Ovary (tissue), 10 donors: ENCODE measurements at places on chromosomes 6 and 20. TPM values are rescaled to one million over a fixed set of nuclear protein-coding genes. Genes with fewer than 3 reads are reported as not detected.

- no peaks in the 10 kb centered on the region for H3K36me3 ChIP-seq
- DNase-seq = no peak
- no peak overlapping the region for H3K27ac ChIP-seq
- H3K4me3 ChIP-seq = no peak overlapping the region
- no peaks in the 10 kb centered on the region for H3K4me1 ChIP-seq
These were observed 84.0 kb upstream of the SLC22A16 start for GRCh38 chr6:110560239-110561007.

DNA sequence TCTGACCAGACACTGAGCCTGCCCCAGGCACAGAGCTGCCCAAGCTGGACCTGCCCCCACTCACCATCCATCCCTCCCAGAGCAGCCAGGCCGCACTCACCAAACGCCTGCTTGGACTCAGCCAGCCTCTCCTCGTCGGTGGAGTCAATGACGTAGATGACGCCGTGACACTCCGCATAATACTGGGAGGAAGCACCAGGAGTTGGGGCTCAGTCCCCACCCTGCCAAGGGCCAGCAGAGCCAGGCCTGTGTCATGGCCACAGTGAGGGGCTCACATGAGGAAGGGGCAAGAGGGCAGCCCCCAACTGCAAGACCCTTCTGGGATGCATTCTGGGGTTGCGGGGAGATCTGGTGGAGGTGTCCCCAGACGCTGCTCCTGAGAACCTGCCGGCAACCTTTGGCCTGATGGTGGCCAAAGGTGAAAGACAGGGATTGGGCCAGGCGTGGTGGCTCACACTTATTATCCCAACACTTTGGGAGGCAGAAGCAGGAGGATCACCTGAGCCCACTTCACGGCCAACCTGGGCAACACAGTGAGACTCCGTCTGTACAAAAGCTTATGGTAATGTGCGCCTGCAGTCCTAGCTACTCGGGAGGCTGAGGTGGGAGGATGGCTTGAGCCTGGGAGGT lies 5.6 kb downstream of the ARFRP1 start:
- H3K4me3 ChIP-seq = no peak overlapping the region
- H3K4me1 ChIP-seq = peaks cover 4% of the 10 kb centered on the region
- H3K27ac ChIP-seq = no peak overlapping the region
- no peaks in the 10 kb centered on the region for H3K27me3 ChIP-seq
- no peaks in the 10 kb centered on the region for H3K36me3 ChIP-seq

Gene CST4
- total RNA-seq = not detected

- H3K4me3 ChIP-seq = no peak overlapping the region
- no peak overlapping the region for H3K27ac ChIP-seq
- DNase-seq = no peak
- H3K27me3 ChIP-seq = no peaks in the 10 kb centered on the region
- H3K36me3 ChIP-seq = no peaks in the 10 kb centered on the region
These were observed 10.7 kb upstream of the LZTS3 start for GRCh38 chr20:3183896-3184612.

- DNase-seq = no peak
- H3K36me3 ChIP-seq = no peaks in the 10 kb centered on the region
- H3K4me1 ChIP-seq = no peaks in the 10 kb centered on the region
- H3K27me3 ChIP-seq = no peaks in the 10 kb centered on the region
- H3K4me3 ChIP-seq = no peak overlapping the region
- no peak overlapping the region for H3K27ac ChIP-seq
These were observed 97.2 kb downstream of the PTPRT start for GRCh38 chr20:43092386-43093088.

DNA sequence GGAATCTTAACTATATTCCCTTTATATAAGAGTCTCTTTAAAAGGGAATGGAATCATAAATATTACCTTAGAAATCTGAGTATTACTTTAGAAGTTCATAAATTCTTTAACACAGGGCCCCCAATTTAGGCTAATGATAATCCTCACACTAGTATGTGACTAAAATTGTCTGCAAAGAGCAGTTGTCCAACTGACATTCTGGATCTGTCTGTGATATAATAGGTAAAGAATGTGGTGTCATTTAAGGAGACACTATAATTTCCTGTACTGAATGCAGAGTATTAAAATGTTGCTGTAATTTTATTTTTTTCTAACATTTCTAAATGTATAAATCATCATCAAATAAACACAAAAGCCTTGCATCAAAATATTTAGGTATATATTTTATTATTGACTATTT lies 128.5 kb upstream of the DST start:
- no peak overlapping the region for H3K4me3 ChIP-seq
- DNase-seq = no peak
- H3K4me1 ChIP-seq = peaks cover 6% of the 10 kb centered on the region
- no peaks in the 10 kb centered on the region for H3K27me3 ChIP-seq
- no peaks in the 10 kb centered on the region for H3K36me3 ChIP-seq

DNA sequence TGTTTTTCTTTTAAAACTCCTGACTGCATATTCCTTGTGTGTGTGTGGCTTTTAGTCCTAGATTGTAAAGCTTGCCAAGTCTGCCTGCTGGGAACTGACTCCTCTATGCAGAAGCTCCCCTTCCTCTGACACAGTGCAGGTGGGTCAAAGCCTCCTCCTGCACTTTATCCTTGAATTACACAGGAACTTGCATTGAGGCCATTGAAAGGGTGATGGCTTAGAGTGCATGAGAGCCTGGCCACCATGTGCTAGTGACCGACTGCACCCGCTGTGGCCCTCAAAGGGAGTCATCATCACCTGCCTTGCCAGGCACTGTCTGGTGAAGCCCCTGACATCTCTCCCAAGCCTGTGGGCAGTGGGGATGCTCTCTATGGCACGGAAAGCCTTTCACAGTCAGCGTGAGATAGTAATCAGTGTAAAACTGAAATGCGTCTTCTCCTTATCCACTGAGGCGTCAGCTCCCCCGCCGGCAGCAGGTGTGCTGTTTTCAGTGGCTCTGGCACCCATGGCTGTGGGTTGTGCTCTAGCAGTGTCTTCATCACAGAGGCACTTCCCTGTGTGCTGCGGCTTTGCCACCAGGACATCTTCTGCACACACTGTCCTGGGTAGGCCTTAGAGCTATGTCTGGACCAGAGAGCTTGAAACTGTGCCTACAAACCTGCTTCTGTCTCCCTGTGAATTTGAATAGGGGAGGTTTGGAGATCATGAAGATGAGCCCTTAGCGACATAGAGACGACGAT lies 87.9 kb downstream of the THBS2 start:
- no peaks in the 10 kb centered on the region for H3K27me3 ChIP-seq
- no peaks in the 10 kb centered on the region for H3K36me3 ChIP-seq
- H3K27ac ChIP-seq = no peak overlapping the region
- peaks cover 16% of the 10 kb centered on the region for H3K4me1 ChIP-seq
- no peak overlapping the region for H3K4me3 ChIP-seq
- DNase-seq = no peak

GRCh38 chr6:115137910-115138309 lies 795.1 kb upstream of the HS3ST5 start:
- no peaks in the 10 kb centered on the region for H3K36me3 ChIP-seq
- H3K27ac ChIP-seq = no peak overlapping the region
- H3K4me1 ChIP-seq = no peaks in the 10 kb centered on the region

DNA sequence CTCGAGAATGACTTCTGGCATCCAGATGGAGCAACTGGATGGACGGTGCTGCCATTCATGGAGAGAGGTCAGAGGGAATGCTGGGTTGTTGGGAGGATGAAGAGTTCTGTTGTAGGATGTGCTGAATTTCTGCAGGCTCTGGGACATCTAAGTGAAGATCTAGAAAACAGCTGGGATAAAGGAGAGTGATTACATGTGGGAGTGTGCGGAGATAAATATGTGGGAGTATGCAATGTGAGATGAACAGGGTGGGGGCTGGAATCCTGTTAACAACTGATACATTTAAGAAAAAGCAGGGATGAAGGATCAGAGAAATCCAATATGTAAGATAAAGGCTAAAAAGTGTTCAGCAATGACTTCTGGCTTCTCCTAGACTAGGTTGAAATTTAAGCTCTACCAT lies 43.1 kb downstream of the FAXC start:
- H3K4me1 ChIP-seq = no peaks in the 10 kb centered on the region
- H3K4me3 ChIP-seq = no peak overlapping the region
- H3K36me3 ChIP-seq = no peaks in the 10 kb centered on the region
- no peak for DNase-seq
- no peak overlapping the region for H3K27ac ChIP-seq
- H3K27me3 ChIP-seq = no peaks in the 10 kb centered on the region

Gene RNF144B
- 4.0 TPM for total RNA-seq

DNA sequence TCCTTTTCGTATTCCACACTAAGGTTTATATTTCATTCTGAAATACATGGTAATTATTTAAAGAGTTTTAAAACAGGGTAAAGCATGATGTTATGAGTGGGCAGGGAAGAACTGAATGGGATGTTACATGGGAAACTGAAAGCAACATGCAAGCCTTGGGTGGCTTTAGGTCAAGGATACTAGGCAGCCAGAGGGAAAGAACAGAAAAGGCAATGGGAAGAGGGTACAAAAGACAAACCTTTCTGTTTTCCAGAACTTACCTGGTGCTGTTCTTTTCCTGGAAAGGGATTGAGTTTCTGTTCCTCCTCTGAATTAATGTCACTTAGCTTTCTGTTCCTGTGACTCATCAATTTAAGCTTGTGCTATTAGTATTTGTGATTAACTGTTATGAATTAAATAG lies 71.2 kb upstream of the SMIM8 start:
- H3K27me3 ChIP-seq = no peaks in the 10 kb centered on the region
- no peak overlapping the region for H3K4me3 ChIP-seq
- no peaks in the 10 kb centered on the region for H3K4me1 ChIP-seq
- no peak for DNase-seq
- no peak overlapping the region for H3K27ac ChIP-seq

Gene WFDC10B
- total RNA-seq = not detected

Gene MOCS1
- 17.5 TPM for total RNA-seq

- no peak for DNase-seq
- H3K27ac ChIP-seq = no peak within 1 kb of the TSS
- peaks cover 3% of the 10 kb centered on the region for H3K4me1 ChIP-seq
- no peaks in the 10 kb centered on the region for H3K27me3 ChIP-seq
- H3K4me3 ChIP-seq = no peak within 1 kb of the TSS
These were observed at the start of gene MYT1 for GRCh38 chr20:64164123-64164836. Gene MYT1, plus strand, starts transcription at chr20:64164452. Its CDS starts 34,410 bp downstream, at chr20:64198862.

- H3K36me3 ChIP-seq = no peaks in the 10 kb centered on the region
- DNase-seq = peak; percentile 30
- H3K4me3 ChIP-seq = no peak overlapping the region
- H3K4me1 ChIP-seq = peaks cover 2% of the 10 kb centered on the region
- H3K27ac ChIP-seq = no peak overlapping the region
These were observed 40.6 kb downstream of the SH3BGRL2 start for GRCh38 chr6:79671600-79672266.

DNA sequence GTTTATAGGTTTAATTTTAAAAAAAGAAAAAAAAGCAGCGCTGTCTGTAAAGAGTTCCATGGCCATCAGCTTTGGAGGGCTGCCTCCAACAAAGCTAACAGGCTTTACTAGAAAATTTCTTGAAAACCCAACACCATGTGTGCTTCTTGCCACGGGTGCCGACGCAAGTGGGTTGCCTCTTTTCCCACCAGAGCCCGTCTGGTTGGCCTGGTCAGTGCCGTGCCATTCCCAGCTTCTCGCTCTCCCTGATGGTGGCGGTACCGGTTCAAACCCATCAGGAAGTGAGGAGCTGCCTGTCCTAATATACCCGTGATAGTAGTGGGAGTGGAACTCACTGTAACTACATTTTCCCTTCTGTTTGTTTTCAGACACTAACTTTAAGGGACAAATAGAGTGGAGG lies 73.7 kb downstream of the CDH4 start:
- H3K4me1 ChIP-seq = no peaks in the 10 kb centered on the region
- H3K4me3 ChIP-seq = no peak overlapping the region
- H3K36me3 ChIP-seq = no peaks in the 10 kb centered on the region
- no peak overlapping the region for H3K27ac ChIP-seq
- DNase-seq = no peak
- H3K27me3 ChIP-seq = no peaks in the 10 kb centered on the region

GRCh38 chr20:50292591-50293283 lies 102.1 kb downstream of the CEBPB start:
- DNase-seq = peak; percentile 98
- no peaks in the 10 kb centered on the region for H3K27me3 ChIP-seq
- H3K27ac ChIP-seq = peak overlapping the region; percentile 88
- H3K4me1 ChIP-seq = peaks cover 13% of the 10 kb centered on the region
- no peak overlapping the region for H3K4me3 ChIP-seq

DNA sequence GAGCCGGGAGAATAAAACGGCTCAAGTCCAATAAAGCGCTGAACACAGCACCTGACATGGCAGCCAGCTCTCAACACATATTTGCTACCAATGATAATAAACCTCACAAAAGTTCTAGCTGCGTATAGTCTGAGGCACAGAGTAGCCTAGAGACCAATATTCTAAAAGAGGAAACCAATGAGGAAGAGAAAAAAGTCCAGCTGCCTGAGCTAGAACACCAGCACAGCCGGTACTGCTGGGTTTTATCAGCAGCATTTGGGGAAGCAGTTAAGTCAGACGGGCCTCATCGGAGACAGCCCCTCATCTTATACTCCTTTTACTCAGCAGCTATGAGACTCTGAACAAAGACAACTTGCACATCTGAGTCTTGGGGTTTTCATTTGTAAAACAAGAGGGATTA lies 2.4 kb upstream of the RTF2 start:
- DNase-seq = no peak
- H3K4me3 ChIP-seq = no peak overlapping the region
- no peaks in the 10 kb centered on the region for H3K27me3 ChIP-seq
- no peaks in the 10 kb centered on the region for H3K36me3 ChIP-seq
- H3K27ac ChIP-seq = no peak overlapping the region

- no peaks in the 10 kb centered on the region for H3K36me3 ChIP-seq
- H3K27me3 ChIP-seq = no peaks in the 10 kb centered on the region
- H3K4me1 ChIP-seq = no peaks in the 10 kb centered on the region
- no peak overlapping the region for H3K27ac ChIP-seq
- DNase-seq = no peak
- no peak overlapping the region for H3K4me3 ChIP-seq
These were observed 15.0 kb upstream of the DAAM2 start for GRCh38 chr6:39777218-39777617.

Gene RFX6
- total RNA-seq = not detected

Gene RIPPLY2
- not detected for total RNA-seq

DNA sequence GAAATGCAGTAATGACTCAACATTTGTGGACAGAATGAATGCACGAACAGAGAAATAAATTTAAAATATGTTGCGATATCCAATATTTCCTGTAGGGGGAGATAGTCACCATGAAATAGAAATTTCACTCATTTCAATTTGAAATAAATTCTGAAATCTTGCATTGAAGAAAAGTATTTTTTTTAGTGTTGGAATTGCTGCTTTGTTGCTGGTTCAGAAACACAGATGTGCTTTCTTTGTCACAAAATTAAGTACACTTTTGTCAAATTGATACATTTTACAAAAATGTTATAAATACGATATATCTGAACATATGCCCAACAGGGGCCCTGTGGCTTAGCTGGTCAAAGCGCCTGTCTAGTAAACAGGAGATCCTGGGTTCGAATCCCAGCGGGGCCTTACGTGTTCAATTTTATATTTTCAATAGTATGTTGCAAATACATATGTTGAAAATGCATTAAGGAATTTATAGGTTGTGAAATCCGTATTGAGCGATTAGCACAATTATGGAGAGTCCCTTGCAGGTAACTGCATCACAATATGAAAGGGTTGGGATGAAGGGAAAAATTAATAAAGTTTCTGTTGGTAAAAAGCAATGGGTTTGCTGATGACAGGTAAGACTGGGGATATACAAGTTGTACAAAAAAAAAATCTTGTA lies 85.4 kb upstream of the PRSS16 start:
- H3K27ac ChIP-seq = no peak overlapping the region
- no peaks in the 10 kb centered on the region for H3K27me3 ChIP-seq
- H3K4me1 ChIP-seq = no peaks in the 10 kb centered on the region
- no peaks in the 10 kb centered on the region for H3K36me3 ChIP-seq
- no peak overlapping the region for H3K4me3 ChIP-seq
